Renal cortical epithelial cell (primary cell): ENCODE measurements at places on chromosomes 2 and 18.

DNA sequence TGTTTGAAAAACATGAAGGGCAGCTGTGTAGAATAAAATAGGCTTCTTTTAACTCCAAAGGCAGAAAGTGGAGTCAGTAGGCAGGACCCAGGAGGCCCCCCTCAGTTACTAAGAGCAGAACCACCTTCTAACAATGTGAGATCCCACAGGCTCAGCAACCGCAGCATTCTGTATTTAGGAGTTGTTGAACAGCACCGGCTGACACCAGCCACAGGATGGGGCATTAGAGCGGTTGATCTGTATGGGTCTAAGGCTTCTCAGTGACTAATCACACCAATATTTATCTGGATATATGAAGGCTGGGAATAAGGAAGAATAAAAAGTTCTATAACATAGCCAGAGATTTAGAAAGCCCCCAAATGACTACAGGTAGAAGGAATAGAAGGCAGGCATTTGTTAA is 51.7 kb downstream of the MYO5B start:
- no peak for DNase-seq

DNA sequence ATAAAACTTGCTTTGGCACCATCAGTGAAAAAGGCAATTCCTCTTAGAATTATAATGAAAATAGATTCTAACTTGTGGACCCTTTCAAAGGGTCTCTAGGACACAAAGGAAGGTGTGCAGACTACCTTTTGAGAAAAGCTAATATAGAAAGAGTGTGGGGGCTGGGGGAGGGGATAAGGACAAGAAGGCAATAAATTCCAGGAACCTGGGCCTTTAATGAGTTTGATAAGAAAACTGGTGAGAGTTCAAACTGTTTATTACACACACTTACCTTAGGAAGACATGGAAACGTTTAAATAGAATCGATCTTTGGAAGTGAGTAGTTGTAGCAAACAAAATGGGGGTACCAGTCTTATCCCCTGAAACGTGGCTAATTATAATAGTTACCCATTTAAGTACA is 39.6 kb upstream of the PGAP1 start:
- DNase-seq, result no peak

DNA sequence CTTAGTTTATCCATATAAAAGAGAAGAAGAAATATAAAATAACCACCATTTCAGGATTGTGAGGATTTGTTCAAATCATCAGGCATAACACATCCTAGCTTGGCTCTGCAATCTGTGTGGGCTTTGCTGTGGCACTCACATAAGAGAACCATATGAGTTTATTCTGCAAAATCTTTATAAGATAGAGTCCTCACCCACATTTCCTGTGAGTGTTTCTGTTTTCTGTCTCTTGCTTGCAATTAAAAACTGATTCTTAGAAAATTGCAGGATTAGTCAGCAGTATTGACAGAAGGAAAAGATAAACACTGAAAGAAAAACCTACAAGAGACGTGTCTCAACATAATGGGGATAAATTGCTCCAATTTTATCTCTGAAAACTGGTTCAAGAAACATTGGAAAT is 258.5 kb downstream of the RND3 start:
- no peak for DNase-seq

DNA sequence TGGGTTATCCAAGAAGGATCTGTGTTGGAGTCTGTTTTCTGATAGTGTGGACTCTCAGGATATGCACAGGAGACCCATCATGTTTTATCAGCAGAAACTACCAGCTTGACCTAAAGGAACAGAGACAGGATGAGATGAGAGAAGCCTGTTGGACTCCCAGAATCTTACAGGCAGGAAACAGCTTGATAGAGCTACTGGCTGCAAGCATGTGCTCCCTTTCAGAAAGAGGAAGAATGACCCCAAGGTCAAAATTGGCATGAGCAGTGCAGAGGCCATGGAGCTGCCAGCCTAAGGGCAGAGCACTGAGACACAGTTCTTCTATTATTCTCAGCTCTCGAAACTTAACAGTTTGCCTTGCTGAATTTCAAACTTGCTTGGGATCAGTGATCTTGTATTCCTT is 135.2 kb upstream of the NFATC1 start:
- DNase-seq, result no peak

- DNase-seq, result no peak
Measured at GRCh38 chr2:100820273-100820522, 259 bp downstream of the NPAS2 start.

DNA sequence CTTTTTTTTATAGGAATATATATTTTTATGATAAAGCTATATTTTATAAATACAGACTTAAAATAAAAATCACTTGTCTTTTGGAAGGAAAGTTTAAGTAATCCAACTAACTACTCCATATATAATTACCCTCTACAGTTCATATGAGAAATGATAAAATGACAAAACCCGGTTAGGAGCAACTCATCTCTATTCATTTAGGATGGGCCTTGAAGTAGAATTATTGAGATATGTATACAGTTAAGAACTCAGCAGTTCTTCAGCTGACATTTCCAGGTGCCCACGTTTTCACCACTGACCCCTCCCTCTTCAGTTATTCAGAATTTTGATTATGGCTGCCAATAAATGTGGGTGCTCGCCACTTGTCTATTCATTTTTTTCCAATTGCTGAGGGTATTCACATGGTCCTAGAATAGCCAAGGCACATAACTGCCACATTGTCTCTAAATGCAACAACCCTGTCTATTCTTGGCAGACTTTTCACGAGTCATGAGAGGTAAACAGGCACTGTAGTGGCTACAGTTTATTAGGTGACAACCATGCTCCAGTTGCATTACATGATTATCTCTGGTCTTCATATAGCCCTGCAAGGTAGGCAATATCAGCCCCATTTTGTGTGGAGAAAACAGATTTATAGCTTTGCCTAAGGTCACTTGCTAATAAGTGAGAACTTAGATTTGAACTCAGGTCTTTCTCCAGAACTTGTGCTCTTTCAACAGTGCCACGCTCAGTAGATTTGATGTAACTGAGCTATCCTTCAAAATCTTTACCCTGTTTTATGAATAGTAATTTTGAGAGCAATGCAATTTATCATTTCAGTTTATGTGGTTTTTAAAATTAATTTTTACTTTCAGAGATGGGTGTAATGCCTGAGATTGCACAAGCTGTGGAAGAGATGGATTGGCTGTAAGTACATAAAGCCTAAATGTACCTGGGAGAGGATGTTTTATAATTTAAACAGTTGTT is 2.9 kb downstream of the DDX1 start:
- DNase-seq, result no peak

GRCh38 chr2:59528525-59528924 is 1024.9 kb downstream of the BCL11A start:
- DNase-seq, result no peak

- no peak for DNase-seq
Measured at GRCh38 chr2:203737360-203737759, 30.9 kb downstream of the CD28 start.

DNA sequence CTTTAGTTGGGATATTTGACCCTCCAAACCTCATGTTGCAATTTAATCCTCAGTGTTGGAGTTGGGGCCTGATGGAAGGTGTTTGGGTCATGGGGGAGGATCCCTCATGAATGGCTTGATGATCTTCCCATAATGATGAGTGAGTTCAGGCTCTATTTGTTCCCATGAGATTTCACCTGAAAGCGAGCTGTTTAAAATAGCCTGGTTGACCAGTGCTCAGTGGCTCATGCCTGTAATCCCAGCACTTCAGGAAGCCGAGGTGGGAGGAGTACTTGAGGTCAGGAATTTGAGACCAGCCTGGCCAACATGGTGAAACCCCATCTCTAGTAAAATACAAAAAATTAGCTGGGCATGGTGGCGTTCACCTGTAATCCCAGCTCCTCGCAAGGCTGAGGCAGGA is 14.9 kb upstream of the PSME4 start:
- no peak for DNase-seq

DNA sequence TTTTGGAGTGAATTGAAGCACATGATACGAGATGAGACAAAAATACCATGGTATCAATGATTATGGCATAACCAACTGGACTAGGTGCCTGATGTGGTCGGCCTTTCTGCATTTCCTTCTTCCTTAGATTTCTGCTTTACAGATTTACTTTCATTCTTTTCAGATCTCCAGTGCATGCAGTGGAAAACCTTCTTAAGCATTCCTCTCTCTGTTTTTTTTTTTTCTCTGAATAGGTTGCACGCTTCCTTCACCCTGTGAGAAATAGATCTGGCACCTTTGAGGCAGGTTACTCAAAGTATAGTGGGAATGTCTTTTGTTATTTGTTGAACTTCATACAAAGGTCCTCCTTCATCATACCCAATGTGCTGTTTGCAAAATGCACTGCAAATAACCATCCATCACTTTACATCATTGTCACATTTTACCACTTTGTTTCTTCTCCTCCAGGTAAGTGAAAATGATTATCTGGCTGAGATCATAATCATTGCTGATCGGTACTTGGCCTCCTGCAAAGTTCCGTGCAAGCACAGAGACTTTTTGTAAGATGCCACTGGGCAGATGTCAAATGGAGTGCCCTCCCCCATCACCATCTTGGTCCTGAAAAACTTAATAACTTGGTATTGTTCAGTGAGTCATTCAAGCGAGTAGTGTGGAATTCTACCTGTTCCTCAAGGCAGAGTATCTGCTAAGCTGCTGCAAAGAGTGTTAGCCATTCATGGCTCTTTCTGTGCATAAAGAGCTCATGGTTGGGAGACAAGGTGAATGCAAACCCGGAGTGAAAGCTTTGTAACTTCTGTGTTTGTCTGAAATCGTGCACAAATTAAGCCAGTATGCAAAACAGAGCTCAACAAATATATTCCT is 30.0 kb upstream of the KLHL14 start:
- DNase-seq, result peak; percentile 82

GRCh38 chr18:25262920-25263319 is 89.0 kb downstream of the ZNF521 start:
- peak; percentile 19 for DNase-seq

- DNase-seq, result no peak
Measured at GRCh38 chr2:239457586-239458445, 57.0 kb upstream of the HDAC4 start.

DNA sequence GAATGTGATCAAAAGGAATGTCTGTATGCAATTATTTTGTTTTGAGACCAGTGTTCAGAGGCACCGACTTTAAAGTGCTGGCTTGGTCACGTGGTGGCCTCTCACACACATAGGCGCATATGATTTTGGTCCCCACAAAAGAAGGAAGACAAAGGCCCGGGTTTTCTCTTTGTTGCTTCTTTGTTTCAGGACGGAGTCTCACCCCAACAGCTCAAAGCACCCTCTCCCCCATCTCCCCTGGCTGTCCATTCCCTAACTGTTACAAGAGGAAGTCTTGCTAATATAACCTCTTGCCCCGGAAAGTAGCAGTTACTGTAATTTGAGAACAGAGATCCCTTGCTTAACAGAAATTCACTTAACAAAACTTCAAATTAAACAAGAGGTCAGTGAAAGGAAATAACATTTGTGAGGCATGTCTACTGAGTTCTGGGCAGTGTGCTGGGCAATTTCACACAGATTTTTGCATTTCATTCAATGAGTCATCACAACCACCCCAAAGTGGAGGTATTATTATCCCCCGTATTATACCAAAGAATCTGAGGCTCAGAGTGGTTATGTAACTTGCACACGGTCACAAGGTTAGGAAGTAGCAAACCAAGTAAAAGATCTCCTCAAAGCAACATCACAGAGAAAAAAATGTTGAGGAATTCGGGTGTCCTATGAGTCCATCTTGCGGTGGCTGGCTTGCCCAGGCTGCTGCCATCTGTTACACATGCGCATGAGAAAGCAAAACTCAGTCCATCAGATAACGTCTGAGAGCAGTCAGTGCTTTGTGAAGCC is 75.8 kb downstream of the SDC1 start:
- peak; percentile 93 for DNase-seq

DNA sequence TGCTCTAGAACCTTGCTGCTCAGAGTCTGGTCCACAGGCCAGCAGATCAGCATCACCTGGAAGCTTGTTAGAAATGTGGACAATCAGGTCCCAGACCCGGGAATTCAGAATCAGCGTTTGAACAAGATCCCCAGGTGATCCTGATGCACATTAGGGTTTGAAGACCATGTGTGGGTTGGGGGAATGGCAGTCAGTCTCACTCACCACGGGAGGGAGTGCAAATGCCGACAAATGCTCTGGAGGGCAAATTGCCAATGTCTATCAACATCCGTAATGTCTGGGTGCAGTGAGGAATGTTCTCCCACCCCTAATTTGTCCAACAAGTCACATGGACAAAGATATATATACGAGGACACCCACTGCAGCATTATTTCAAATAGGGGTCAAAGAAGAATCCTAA is 34.5 kb downstream of the INPP5D start:
- DNase-seq, result no peak
